ENCODE measurements at places on chromosomes 2 and 18.

DNA sequence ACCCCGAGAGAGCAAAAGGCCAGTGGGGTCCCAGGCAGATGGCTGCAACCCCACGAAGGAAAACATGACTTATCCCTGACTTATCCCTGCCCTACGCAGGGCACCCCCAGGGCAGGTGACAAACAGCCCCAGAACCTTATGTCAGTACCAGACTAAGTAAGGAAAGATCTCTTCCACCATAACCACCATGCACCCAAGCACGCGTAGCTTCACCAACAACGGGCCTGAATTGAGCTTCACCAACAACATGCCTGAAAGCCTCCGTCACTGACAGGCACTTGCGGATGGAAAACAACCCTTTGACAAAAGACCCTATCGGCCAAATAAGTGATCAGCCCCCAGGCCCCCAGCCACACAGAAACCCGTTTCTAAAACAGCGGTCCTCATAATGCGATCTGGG lies 34.1 kb downstream of the HDAC4 start:
- no peak for DNase-seq

- no peak for DNase-seq
Observed at GRCh38 chr18:22643731-22644130, 226.0 kb upstream of the CTAGE1 start.

DNA sequence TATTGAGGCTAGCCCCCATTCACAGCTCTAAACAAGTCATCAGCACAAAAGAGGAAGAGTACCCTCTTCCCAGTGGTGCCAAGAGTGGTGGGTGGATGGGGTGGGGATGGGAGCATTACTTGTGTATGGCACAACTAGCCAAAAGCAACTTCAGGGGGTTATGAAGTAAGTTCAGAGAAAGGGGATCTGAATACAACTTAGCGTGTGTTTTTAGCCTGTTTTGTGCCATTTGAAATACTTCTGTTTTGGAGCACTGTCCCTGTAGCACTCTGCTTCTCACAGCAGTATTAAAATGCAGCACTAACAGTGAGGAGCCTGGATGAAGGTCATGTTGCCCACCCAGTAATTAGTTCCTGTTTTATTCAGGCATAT lies 113.5 kb downstream of the CRIM1 start:
- no peak for DNase-seq

DNA sequence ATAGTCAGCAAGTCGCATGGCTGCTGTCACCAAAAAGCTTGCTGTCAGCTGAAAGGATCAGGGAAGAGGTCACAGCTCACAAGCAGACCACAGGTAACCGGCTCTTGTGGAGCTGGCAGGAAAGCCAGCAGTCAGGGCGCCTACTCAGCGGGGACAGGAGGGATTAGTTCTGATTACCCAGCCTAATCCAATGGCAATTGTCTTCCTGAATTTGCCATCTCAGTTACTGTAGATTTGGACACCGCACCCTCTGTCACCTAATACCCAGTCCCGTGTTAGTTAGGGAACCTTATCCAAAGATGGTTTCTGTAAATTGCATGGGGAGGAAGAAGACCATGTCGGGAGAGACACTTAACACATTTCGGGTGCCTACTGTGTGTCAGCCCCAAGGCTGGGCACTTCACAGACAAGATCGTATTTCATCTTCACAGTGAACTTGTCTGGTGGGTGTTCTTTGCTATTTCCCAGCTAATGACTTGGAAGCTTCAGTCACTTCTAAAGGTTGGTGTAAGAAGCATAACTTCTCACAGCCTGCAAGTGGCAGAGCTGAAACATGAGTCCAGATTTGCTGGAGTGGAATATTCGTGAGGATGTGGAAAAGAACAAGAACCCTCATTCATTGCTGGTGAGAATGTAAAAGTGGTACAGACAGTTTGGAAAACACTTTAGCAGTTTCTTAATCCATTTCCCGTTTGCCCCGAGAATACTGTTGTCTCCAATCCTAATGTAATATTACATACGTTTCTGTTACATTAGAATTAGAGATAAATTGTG lies 9.9 kb downstream of the ALPK2 start:
- DNase-seq, result no peak

DNA sequence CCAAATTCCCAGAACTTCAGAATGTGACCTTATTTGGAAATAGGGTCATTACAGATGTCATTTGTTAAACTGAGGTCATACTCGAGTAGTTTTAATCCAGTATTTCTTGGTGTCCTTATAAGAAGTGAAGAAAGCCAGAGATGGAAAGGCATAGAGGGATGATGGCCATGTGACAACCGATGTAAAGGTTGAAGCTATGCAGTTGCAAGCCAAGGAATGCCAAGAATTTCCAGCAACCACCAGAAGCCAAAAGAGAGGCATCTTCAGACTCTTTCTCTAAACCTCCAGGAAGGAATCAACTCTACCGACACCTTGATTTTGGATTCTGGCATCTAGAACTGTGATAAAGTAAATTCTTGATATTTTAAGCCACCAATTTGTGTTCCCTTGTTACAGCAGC lies 242.2 kb downstream of the CDH20 start:
- no peak for DNase-seq

DNA sequence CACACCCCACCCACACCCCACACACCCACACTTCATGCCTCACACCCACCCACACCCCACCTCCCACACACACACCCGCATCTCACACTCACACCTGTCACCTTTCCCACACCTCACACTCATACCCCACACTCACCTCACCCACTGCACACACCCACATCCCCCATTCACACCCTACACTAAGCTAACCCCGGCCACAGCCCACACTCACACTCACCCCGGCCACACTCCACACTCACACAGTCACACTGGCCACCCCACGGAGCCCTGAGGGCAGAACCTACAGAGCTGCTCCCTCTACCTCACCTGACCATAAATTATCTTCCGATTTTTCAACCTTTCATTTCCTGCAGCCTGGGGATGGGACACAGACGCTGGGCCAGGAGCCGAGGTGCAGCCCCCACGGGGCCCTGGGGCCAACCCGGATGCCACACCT lies 241.3 kb downstream of the HDAC4 start:
- DNase-seq, result no peak
